SK-N-SH (cell line): ENCODE measurements at places on chromosomes 3 and 15. TPM values are rescaled to one million over a fixed set of nuclear protein-coding genes. Genes with fewer than 3 reads are reported as not detected.

Gene ZCWPW2
- 0.13 and 0.15 TPM in 2 replicates for polyA plus RNA-seq

Gene OR5K2
- polyA plus RNA-seq, result not detected in 2 replicates

Gene RETNLB
- polyA plus RNA-seq, result not detected in 2 replicates

Gene TLR9
- polyA plus RNA-seq, result 0.12 TPM in 1 of 2 replicates, not detected in the other
